ENCODE measurements at places on chromosomes 3 and 15.

- peak; percentile 50 for DNase-seq
Measured at GRCh38 chr3:158672215-158673176, at the start of gene LXN. TSS of gene LXN (minus strand) at chr3:158672648. CDS start at chr3:158672478, 170 bp downstream.

- DNase-seq = no peak
Measured at GRCh38 chr15:63718590-63719035, 115.1 kb downstream of the HERC1 start.

DNA sequence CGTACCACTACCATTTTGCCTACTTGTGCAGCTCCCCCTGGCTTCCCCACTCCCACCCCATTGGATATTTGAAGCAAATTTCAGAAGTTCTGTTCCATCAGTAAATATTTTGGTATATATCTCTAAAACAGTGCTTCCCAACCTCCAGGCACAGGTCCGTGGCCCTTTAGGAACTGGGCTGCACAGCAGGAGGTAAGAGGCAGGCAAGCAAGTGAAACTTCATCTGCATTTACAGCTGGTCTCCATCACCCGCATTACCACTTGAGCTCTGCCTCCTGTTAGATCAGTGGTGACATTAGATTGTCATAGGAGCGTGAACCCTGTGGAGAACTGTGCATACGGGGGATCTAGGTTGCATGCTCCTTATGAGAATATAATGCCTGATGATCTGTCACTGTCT lies 97.2 kb upstream of the LRRFIP2 start:
- no peak for DNase-seq

DNA sequence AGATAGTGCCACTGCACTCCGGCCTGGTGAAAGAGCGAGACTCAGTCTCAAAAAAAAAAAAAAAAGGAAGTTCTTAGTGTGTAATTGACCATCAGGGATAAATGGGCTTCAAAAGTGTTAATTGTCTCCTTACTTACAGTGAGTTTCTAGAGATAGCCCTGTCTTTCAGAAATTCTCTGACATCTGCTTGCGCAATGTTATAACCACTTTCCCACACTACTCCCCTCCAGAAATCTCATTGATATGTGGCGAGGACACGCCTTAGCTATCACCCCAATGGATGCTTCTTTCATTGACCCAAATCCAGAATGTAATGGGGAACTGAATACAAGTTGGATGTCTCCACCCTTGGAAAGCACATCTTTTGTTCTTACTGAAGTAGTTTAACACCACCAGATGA lies 70.9 kb downstream of the GMPS start:
- no peak for DNase-seq

DNA sequence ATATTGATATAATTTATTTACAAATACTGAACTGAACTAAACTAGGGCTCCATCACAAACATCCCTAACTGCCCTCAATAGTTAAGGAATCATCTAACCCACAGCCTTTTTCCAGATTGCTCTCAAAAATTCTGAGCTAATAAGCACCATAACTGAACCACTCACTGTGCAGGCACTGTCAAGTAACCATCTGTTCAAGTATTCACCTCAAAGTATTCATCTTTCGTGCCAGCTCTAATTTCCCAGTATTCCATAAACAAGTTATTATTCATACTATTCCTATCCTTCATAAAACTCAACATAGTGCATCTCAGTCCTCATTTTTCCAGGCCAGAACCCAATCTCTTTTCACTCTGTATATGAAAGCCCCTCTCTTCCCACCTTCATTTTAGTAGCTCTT lies 41.1 kb downstream of the THBS1 start:
- DNase-seq = no peak

DNA sequence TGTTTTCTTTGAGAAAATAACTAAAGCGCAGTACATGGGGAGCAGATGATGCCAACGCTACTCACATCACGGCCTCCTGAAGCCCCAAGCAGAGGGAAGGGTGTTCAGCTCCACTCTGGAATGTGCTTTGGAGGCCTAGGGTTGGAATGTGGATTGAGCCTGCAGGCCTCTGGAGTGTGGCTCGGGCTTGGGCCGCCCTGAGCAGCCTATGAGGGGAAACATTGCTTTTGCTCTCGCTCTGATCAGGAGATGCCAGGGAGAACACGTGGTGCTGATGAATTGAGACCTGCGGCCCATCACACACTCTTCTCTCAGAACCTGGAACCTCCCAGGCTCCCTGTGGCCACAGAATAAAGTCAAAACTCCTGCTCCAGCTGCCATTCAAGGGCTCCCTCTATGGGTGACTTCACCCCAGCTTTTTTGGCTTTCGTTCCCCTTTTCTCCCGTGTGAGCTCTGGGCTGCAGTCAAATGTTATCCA lies 23.3 kb downstream of the CCDC13 start:
- no peak for DNase-seq

- no peak for DNase-seq
Measured at GRCh38 chr3:119930286-119930685, 148.4 kb downstream of the NR1I2 start.

- DNase-seq = no peak
Measured at GRCh38 chr15:42107473-42107872, 13.1 kb upstream of the PLA2G4D start.

- DNase-seq = no peak
Measured at GRCh38 chr3:1191026-1191425, 98.2 kb downstream of the CNTN6 start.

- DNase-seq = no peak
Measured at GRCh38 chr3:151318313-151318712, 1.7 kb upstream of the GPR87 start.

DNA sequence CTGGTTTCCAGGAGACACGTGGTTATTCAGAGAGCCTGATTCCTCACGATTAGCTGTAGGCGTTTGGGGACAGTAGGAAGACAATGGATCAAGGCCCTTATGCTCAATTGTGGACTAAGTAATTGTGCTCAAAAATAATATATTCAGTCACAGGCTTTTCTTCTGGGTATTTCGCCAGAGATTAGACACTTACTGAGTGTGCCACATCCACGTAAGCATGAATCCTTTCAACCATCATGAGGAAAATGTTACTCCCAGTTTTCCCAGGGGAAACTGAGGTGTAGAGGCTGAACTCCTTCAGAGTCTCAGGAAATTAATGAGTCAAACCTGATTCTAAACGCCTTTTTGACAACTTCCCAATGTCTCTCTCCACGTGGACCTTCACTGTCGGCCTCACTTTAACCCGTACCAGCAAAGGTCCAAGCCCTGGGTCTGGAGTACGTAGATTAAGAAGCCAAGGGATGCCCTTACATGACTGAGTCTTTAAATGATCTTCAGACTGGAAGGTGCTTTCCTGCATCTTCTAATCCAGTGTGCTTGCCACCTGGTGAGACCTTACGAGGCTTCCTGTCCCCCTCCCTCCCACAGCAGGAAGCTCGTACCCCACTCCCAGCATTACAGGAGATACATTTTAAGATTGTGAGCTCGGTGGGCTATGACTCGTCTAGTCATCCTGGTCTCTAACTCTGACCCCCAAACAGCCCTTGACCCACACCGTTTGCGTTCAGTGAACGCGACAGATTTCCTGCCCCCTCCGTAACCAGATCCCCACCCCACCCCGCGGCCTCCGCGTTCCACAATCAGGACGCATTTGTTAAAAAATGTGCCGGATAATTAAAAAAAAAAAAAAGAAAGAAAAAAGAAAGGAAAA lies 1.7 kb downstream of the PKM start:
- DNase-seq = no peak

DNA sequence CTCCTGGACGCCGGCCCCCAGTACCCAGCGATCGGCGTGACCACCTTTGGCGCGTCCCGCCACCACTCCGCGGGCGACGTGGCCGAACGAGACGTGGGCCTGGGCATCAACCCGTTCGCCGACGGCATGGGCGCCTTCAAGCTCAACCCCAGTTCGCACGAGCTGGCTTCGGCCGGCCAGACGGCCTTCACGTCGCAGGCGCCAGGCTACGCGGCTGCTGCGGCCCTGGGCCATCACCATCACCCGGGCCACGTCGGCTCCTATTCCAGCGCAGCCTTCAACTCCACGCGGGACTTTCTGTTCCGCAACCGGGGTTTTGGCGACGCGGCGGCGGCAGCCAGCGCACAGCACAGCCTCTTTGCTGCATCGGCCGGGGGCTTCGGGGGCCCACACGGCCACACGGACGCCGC lies 956 bp downstream of the ZIC1 start:
- DNase-seq = no peak

DNA sequence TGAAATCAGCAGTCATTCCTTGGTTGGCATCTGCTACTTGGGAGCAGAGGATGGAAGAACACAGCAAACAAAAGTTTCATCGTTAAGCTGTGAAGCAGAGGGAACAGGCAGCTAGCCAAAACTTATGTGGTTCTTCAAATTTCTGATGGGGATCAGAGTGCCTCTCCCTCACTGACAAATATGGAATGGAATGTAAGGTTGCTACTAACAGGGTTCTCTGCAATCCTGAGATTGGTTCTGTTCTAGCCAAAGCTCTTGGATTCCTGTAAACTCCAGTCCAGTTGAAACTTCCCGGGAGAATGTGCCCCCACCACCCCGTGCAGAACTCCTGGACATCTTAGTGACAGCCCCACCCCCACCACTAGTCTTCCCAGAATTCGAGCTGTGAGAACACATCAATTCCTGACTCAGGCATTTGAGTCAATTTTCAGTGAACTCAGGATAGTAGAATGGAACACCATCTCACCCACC lies 55.9 kb upstream of the PHLDB2 start:
- no peak for DNase-seq

DNA sequence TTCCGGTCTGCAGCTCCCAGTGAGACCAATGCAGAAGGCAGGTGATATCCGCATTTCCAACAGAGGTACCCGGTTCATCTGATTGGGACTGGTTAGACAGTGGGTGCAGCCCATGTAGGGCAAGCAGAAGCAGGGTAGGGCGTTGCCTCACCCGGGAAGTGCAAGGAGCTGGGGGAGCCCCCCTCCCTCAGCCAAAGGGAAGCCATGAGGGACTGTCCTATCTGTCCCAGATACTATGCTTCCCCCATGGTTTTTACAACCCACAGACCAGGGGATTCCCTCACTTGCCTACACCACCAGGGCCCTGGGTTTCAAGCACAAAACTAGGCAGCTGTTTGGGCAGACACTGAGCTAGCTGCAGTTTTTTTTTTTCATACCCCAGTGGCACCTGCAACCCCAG lies 71.8 kb downstream of the CPNE4 start:
- no peak for DNase-seq

DNA sequence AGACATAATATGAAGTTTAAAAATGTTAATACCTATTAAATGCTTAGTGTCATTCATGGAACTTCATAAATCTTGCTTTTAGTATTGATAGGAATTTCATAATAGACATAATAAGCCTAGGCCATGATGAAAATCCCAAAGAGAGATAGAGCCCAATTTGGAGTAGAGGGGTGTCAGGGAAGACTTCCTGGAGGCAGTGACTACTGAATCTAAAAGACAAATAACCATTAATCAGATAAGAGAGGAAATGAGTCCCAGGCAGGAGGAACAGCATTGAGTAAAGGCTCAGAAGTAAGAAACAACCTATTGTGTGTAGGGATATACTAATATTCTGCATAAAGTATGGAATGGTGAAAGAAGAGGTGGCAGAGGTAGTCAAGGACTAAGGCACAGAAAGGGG lies 126.9 kb upstream of the MRPS22 start:
- DNase-seq = no peak

DNA sequence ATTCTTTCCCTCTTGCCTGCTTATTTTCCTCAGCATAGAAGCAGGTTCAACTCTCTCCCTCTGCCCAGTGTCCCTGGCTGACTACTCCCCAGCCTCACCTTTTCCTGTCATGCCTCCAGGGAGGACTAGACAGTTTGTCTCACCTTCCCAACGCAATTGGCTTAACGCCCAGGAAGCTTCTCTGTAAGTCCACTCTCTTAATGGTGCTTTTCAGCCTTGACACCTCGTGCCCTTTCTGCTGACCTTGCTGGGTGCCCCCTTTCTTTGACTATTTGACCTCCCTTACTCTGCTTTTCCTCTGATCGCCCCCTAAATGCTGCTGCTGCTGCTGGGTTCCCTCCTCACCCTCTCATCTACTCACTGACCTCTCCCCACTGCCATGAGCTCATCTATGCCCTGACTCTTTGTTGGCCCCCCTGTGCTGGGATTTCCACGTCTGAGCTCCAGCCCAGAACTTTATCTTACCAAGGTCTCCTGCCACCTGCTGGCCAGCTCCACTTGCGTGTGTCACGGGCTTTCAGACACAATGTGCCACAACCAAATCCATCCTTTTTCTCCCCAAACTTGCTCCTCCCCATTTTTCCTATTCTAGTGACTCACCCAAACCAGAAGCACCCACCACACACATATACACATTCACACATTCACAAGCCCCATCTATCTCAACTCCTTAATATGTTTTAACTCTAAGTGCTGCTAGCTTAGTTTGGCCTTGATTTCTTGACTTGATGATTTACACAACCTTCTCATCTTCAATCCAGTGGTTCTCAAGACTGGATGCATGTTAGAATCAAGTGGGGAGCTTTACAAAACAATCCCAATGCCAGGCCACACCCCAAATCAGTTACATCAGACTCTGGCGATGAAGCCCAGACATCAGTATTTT lies 16.6 kb downstream of the EPB42 start:
- no peak for DNase-seq

- DNase-seq = no peak
Measured at GRCh38 chr3:59690886-59691285, 641.1 kb upstream of the CFAP20DC start.

- no peak for DNase-seq
Measured at GRCh38 chr3:109187390-109187789, 50.9 kb downstream of the C3orf85 start.

DNA sequence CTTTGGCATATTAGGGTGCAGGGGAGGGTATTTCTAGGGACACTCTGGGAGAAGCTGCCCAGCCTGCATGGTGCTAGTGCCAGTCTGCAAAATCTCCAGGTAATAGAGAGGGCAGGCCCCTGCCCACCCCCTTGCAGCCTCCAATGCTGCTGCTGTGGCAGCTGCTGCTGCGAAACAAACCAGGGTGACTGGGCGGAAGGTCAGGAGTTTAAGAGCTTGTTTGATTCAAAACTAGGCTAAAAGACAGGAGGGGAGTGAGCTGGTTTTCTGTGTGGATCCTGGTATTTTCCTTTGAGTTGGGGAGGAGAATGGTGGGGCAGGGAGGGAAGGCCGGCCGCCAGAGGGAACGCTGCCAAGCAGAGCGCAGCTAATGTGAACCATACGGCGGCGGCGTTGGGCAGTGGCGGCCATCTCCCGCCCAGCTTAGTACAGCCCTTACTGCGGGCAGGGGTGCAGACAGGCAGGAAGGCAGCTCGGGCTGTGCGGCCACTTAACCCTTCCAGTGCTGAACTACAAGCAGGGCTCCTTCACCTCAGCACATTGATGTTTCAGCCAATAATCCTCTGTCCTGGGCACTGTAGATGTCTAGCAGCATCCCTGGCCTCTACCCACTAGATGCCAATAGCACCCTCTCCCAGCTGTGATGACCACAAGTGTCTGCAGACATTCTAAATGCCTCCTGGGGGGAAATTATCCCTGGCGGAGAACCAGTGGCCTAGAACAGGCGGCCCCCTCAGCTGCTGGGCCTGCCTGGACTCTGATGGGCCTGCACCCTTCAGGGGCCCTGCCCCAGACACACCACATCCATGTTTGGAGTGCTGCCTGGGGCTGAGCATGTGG lies 125.7 kb downstream of the EEFSEC start:
- DNase-seq = no peak

Data from stimulated activated CD8-positive, alpha-beta memory T cell treated with anti-CD3 and anti-CD28 coated beads, Interleukin-4, amount 100 ng/mL, for 4 hours (primary cell).